ENCODE measurements at places on chromosomes 11 and 22.

GRCh38 chr11:95088946-95089619 lies 563 bp upstream of the ENDOD1 start:
- DNase-seq, result peak; percentile 47

DNA sequence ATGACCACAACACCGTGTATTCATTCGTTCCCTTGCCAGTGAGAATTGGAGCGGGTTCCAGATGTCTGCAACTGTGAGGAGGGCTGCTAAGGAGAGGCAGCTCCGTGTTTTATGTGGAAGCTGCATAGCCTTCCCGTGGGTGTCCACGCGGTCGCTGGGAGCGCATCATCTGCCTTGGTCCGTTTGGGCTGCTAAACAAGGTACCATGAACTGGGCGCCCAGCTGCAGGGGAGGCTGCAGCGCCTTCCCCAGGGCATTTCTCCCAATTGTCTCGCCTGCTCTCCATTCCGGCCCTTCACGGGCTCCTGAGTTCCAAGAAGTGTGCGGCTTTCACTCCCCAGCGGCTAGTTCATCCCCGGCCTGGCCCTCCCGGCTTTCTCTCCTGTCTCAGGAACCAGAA lies 1446.4 kb downstream of the TBC1D22A start:
- DNase-seq, result no peak

DNA sequence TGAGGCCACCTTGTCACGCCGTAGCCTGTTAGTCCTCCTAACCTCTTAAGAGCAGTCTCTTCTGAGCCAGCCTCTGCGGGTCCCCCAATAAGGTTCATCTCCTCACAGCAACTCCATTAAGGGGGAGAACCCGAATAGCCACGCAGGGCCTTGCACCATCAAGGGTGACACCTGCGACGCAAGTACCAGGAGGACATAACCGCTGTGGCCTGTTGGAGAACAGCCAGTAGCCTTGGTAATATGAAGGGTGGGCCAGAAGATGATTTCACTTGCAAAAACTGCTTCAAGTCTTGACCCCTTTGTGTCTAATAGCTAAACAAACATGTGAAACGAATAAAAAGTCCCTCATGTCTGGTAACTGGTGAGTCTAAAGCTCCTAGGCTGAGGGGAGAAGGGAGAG lies 14.8 kb downstream of the ARFGAP2 start:
- DNase-seq, result no peak

GRCh38 chr11:130197386-130198035 lies 37.9 kb downstream of the ST14 start:
- DNase-seq, result no peak

DNA sequence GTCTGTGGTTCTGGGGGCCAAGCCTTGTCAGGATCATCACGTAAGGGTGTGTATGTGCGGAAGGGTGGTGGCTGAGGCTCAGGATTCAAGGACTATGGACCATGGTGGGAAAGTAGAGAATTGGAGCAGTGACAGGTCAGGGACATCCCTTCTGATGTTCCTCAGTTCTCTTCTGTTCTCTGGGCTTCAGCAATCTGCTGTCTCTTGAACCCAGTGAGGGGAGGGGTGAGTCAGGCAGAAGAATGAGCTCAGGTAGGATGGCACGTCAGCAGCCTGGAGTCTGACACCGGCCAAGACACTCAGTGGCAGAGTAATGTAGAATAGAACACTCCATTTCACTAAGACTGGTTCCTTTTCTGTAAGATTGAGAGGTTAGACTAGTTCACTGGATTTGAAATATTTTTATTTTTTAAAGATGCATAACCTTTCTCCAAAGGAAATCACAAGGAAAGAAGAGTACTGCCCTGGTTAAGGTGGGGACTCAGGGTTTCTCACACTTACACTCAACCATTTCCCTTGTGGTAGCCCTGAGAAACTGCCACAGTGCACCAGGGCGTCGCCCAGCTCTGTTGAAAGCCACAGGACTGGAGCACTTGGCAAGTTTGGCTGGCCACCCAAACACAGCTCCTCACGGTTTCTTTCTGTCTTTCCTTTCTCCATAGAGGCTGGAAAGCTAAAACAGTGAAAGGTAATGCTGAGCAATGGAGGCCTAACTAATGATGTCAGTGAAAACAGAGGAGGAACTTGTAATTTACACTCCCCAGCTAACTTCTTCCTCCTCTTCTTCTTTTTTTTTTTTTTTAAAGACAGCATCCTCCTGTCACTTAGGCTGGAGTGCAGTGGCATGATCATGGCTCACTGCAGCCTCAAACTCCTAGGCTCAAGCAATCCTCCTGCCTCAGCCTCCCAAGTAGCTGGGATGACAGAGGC lies 23.1 kb upstream of the MICAL2 start:
- DNase-seq, result peak; percentile 63

GRCh38 chr11:126476266-126476924 lies 120.9 kb downstream of the ST3GAL4 start:
- DNase-seq, result no peak

GRCh38 chr11:93648158-93648557 lies 13.3 kb upstream of the CEP295 start:
- DNase-seq, result no peak

DNA sequence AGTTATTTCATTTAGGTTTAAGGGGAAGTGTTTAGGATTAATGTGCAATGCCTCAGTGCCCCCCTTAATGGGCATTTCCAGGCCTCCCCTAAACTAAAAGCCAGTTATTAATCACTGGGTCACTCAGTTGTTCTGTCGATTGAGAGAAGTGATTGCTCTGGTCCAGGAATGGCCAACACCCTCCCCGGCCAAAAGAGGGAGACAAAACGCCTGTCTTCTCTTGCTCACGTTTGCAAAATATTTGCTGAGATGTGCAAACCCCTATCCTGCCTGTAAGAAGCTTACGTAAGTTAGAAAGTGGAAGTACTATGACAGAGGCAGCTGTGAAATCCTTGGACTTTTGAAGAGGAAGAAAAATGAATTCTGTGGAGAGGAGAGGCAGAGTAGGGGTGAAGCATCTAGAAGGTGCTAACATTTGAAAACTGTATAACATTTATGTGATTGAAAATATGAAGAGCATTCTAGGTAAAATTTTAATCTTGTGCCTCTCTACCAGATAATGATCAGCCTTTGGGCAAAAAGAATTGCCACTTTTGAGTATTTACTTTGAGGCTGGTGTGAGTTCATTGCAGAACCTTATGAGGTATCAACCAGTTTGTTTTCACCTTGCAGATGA lies 37.7 kb downstream of the NTM start:
- DNase-seq, result peak; percentile 11

- peak; percentile 56 for DNase-seq
Measured at GRCh38 chr22:49305214-49305965, 522.3 kb downstream of the BRD1 start.

DNA sequence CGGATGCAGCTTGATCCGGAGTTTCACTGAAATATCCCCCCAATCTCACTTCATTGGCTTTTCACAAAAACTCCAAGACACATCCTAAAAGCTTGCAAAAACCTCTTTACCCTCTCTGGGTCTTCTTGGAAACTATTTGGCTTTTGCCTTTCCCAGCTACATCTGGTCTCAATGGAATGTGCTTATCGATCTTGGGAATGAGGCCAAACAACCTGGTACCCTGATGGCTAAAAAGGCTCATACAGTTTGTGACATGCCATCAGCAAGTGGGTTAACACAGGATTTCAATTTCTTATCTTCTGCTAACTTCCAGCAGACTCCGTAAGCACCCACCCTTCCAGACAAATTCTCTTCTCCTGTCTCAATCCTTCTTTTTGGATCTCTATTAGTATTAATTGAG lies 45.9 kb upstream of the TEAD1 start:
- no peak for DNase-seq

- no peak for DNase-seq
Measured at GRCh38 chr11:3108183-3108721, 51.0 kb upstream of the CARS1 start.

DNA sequence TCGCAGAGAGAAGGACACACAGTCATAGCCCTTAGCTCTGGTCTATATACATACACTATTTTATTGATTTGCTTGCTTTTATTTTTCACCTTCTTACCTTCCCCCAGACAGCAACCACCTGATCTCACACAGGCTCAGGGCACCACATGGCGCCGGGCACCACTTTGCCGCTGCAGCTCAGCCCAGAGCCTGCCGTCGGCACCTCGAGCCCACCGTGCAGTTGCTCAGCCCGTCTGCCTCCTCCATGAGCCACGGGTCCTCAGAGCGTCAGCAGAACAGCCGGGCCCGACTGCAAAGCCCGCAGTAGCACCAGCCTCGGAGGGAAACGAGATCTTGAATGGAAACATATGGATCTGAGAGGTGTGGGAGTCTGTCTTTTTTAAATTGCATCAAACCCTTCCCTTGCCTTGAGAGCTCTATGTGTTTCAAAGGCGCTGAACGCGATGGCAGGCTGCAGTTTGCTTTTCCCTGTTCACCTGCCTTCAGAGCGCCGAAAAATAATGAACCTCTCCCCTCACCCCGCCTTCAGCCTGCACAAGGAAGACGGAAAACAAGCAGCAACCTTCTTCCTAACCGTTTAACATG lies 505.4 kb downstream of the MN1 start:
- no peak for DNase-seq

GRCh38 chr11:131300439-131300717 lies 70.0 kb upstream of the NTM start:
- DNase-seq, result no peak

DNA sequence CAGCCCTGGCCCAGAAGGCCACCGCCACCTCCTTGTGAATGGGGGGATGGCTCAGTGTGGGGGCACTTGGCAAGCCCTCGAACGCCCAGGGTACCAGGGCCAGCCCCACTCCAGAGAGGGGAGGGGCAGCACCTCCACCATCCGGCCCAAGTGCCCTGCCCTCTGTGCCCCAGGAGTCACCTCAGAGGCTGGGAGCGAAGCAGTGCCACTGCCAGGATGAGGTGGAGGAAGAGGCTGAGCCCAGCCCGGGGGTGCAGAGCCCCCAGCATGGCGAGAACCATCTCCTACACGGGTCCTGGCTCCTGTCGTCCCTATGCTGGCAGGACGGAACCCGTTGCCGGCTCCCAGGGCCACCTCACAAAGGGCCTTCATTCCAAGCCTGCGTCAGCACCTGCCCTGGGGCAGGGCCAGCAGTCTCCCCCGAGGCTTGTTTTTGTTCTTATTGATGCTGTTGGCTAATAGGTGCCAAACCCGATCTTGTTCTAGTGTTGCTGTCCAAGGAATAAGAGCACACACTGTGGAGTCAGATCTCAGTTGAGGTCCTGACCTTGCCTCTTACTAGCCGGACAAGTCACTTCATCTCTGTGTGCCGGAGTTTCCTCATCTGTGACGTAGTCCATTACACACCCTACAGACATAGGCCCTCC lies at the start of gene FREY1:
TSS of gene FREY1 (minus strand) at position 307 of the 647 bp plus-strand sequence. CDS start at position 281, 26 bp downstream.
- no peak for DNase-seq

GRCh38 chr22:27732391-27732790 lies 69.2 kb downstream of the MN1 start:
- DNase-seq, result no peak

- no peak for DNase-seq
Measured at GRCh38 chr11:59923813-59924212, 14.4 kb upstream of the OOSP1 start.

DNA sequence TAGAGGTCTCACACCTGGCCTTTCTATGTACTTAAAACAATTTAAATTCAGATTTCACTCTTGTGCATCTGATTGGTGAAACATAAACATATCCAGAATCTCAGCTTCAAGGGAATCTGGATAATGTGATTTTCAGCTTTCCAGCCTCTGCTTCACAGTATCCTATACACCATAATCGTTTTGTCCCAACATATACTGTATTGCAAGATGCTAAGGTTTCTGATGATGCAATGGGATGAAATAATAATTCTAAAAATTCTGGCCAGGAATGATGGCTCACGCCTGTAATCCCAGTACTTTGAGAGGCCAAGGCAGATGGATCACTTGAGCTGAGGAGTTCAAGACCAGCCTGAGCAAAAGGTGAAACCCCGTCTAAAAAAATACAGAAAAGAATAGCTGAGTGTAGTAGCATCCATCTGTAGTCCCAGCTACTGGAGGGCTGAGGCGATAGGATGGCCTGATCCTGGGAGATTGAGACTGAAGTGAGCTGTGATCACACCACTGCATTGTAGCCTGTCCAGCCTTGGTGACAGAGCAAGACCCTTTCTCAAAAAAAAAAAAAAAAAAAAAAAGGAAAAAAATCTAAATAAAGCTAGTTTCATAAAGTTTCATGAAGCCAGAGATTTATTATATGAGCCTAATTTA lies 41.0 kb upstream of the CTSC start:
- no peak for DNase-seq

DNA sequence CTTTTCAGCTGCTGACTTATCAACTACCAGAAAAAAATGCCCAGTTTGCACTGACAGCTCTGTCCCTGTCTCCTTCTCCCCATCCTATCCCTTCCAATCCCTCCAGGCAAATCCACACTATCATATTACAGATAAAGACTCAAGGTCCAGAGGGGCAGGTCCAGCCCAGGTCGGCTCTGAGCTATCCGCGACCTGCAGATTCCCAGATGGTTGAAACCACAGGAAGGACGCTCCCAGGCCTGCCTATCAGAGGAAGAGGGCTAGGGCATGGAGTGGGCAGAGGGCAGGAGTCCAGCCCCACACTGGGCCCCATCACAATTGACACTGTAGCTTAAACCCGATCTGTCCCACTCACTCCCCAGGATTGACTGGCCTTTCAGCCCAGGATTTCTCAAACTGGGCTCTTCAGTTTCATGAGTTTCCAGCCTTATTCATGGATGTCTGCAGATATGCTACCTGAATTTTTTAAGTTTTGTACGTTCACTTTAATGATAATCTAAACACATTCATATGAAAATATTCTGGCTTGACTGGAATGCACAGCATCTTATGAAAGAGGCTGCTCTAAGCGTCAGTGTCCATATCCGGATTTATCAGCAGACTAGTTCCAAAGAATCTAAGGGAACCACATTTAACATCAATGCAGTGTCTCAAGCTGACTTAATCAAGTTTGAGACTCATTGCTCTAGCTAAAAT lies 16.4 kb upstream of the FCHSD2 start:
- no peak for DNase-seq

GRCh38 chr11:114157476-114158050 lies 98.1 kb downstream of the ZBTB16 start:
- DNase-seq, result no peak

DNA sequence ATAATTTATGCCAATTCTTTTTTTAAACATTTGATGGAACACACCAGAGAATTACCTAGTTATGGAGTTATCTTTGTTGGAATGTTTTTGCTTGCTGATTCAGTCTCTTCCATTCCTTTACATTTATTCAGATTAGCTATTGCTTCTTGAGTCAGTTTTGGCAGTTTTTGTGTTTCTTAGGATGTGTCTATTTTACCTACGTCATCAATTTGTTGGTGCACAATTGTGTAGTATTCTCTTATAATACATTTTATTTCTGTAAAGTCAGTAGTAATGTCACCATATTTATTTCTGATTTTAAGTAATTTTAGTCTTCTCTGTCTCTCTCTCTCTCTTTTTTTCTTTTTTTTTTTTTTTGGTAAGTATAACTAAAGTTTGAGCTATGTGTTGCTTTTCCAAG lies 929.5 kb upstream of the RAG2 start:
- DNase-seq, result no peak

DNA sequence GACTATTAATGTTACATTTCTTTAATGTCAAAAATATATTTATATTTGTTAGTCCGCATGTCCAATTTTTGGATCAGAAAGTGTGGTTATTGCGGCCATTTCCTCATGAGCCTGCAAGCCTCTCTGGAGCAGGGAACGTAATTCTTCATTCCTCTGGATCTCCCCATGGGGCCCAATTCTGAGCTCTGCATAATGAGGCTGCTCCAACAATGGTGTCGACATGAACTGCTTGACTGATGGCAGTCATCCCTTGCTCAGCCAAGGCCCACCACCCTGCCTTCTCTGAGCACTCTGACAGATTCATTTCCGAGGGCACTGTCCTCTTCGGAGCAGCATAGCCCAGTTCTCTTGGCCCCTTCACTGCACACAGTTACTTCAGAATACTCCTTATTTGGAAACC lies 3.1 kb upstream of the HEPACAM start:
- no peak for DNase-seq

Data from hematopoietic multipotent progenitor cell (in vitro differentiated cells).